ENCODE measurements at places on chromosomes 1 and 21. TPM values are rescaled to one million over a fixed set of nuclear protein-coding genes. Genes with fewer than 3 reads are reported as not detected.

GRCh38 chr1:17553975-17554700 lies 14.6 kb downstream of the ARHGEF10L start:
- H3K4me3 ChIP-seq = no peak overlapping the region
- H3K36me3 ChIP-seq = no peaks in the 10 kb centered on the region
- H3K27me3 ChIP-seq = no peaks in the 10 kb centered on the region
- no peak overlapping the region for H3K27ac ChIP-seq

CHODL gene
- polyA plus RNA-seq = not detected

DNA sequence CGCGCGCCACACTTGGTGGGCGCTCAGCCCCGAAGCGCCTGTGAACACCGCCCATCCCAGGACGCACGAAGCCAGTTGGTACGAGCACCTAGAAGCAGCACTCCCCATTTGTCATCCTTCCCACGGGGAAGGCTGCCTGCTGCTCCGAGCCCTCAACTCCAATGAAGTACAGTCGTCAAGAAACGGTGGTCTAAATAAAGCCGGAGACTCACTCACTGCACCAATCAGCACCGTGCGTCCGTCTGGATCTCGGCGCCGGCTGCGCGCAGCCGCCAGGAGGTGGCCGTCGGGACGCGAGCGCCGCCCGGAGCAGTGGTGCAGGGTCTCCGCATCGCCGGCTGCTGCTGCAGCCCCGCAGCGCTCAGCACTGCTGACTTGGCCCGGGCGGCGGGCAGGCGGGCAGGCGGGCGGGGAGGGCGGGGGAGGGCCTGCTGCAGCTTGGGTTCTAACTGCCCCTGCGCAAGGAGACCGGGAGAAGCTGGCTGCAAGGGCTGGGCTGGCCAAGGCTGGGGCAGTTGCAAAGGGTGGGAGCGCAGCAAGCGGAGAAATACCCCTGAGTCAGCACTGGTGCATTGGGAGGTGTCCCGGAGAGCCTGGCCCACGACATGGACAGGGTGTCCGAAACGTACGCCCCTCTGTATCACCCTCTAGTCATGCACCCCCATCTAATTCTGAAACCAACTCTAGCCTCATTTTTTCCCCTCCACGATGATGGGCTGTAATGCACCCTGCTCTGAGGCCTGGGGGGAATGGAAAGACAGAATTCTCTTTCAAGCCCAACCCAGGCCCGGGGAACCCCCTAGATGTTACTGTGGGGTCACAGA lies 35.8 kb upstream of the H6PD start:
- H3K27ac ChIP-seq = no peak overlapping the region
- H3K36me3 ChIP-seq = no peaks in the 10 kb centered on the region
- H3K27me3 ChIP-seq = no peaks in the 10 kb centered on the region
- no peaks in the 10 kb centered on the region for H3K4me1 ChIP-seq
- DNase-seq = no peak
- H3K4me3 ChIP-seq = no peak overlapping the region

- DNase-seq = no peak
- no peaks in the 10 kb centered on the region for H3K36me3 ChIP-seq
Measured at GRCh38 chr1:64550946-64551605, 81.1 kb downstream of the CACHD1 start.

DNA sequence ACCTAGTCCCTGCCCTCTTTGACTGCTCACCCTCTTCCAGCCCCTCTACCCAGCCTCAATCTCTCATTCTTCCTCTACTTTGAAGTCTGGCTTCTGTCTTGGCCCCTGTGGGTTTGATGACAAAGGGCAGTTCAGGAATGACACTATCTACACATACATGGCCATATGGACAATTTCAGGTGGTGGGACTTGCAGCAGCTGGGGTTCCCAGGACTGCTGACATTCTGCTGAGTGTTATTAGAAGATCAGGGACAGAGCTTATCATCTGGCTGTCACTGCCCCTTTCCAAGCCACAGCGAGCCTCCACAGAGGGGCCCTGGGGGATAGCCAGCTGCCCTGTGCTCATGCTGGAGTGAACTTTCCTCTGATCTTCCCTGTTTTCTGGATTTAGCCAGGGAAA lies 97.4 kb upstream of the IPO9 start:
- no peak for DNase-seq
- no peak overlapping the region for H3K27ac ChIP-seq
- no peaks in the 10 kb centered on the region for H3K27me3 ChIP-seq
- H3K4me3 ChIP-seq = no peak overlapping the region
- H3K4me1 ChIP-seq = no peaks in the 10 kb centered on the region

- DNase-seq = no peak
- H3K27ac ChIP-seq = no peak overlapping the region
- H3K36me3 ChIP-seq = no peaks in the 10 kb centered on the region
- peak overlapping the region; percentile 82 for H3K4me3 ChIP-seq
Measured at GRCh38 chr1:175188936-175189335, 3.6 kb downstream of the KIAA0040 start.

TMIGD3 gene
- polyA plus RNA-seq = 1.7 TPM

GRCh38 chr1:68358439-68358838 lies 91.3 kb downstream of the RPE65 start:
- DNase-seq = no peak
- no peaks in the 10 kb centered on the region for H3K27me3 ChIP-seq
- no peak overlapping the region for H3K4me3 ChIP-seq
- H3K36me3 ChIP-seq = no peaks in the 10 kb centered on the region
- H3K4me1 ChIP-seq = peaks cover 14% of the 10 kb centered on the region

GRCh38 chr1:101316256-101316655 lies 79.4 kb downstream of the S1PR1 start:
- H3K4me1 ChIP-seq = no peaks in the 10 kb centered on the region
- no peaks in the 10 kb centered on the region for H3K27me3 ChIP-seq
- H3K36me3 ChIP-seq = no peaks in the 10 kb centered on the region
- DNase-seq = no peak

DNA sequence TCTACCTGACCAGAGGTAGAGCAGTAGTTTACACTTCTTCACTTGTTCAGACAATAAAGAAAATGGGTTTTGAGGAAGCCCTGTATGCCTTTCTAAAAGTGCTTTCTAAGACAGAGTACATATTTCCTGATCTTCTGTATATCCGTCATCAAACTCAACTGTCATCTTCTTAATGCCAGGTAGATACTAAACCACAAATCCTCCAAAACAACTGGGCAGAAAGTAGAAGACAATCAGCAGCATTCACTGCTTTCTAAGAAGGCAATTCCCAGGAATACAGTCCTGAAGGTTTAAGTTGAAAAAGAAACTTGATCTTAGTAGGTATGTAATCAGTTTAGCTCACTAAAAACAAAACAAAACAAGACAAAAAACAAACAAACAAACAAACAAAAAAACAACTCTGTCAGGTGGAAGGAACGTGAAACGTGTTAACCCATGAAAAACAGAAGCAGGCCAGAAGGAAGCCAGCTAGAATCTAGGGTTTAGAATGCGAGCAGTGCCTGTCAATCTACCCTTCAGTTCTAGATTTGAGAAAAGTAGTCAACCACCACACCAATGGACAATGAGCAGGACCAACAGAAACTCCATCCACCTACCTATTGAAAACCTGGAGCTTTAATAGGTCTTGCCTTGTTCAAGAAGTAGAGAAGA lies 59.2 kb downstream of the LEPR start:
- no peak for DNase-seq
- H3K27me3 ChIP-seq = no peaks in the 10 kb centered on the region

DNA sequence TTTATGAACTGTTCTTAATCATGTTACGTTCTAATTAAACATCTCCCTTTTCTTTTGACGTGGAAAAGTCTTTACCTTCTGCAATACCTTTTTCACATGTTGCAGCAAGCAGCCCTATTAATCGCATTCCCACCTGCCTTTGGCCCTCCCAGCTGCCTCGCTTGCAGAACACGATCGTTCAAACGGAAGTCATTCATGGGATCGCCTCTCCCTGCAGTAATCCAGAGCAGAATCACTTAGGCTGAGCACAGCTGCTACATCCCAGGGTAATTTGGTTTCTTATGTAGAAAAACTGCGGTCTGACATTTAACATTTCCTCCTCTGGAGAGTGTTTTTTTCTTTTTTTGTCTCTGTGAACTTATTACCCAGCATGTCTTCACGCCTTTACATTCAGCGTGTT lies 206.3 kb downstream of the KIF26B start:
- no peak for DNase-seq
- H3K4me3 ChIP-seq = no peak overlapping the region
- no peaks in the 10 kb centered on the region for H3K36me3 ChIP-seq
- no peak overlapping the region for H3K27ac ChIP-seq
- no peaks in the 10 kb centered on the region for H3K27me3 ChIP-seq
- no peaks in the 10 kb centered on the region for H3K4me1 ChIP-seq

DNA sequence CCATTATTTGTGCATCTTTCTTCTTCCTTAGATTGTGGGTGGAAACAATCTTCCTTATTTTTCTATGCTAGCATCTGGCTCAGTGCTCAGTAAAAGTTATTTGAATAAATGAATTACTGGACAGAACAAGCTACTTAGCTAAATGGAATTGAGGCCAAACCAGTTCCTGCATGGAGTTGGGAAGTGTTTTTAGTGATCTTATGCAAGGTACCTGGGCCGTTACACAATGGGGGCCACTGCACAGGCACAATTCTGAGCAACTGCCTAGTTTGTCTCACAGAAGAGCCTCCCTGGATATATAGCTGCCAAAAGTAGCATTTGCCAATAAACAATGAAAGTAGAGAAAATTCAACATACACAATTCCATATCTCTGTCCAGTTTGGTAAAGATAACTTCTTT lies 27.0 kb upstream of the SERBP1 start:
- H3K27me3 ChIP-seq = no peaks in the 10 kb centered on the region
- H3K4me3 ChIP-seq = no peak overlapping the region
- no peak for DNase-seq

CENPF gene
- polyA plus RNA-seq = 0.15 TPM

SYNC gene
- polyA plus RNA-seq = 0.91 TPM

PLPP3 gene
- polyA plus RNA-seq = 13.7 TPM

- no peaks in the 10 kb centered on the region for H3K4me1 ChIP-seq
- no peak for DNase-seq
- H3K27me3 ChIP-seq = no peaks in the 10 kb centered on the region
- no peak overlapping the region for H3K4me3 ChIP-seq
- H3K36me3 ChIP-seq = no peaks in the 10 kb centered on the region
- no peak overlapping the region for H3K27ac ChIP-seq
Measured at GRCh38 chr21:30769724-30770431, 14.7 kb upstream of the KRTAP21-1 start.

- H3K27me3 ChIP-seq = no peaks in the 10 kb centered on the region
- H3K27ac ChIP-seq = no peak overlapping the region
- DNase-seq = no peak
- no peak overlapping the region for H3K4me3 ChIP-seq
- no peaks in the 10 kb centered on the region for H3K4me1 ChIP-seq
- H3K36me3 ChIP-seq = no peaks in the 10 kb centered on the region
Measured at GRCh38 chr1:115507901-115508300, 133.9 kb upstream of the VANGL1 start.

- H3K36me3 ChIP-seq = no peaks in the 10 kb centered on the region
- H3K27ac ChIP-seq = no peak overlapping the region
- peak; percentile 8 for DNase-seq
- no peaks in the 10 kb centered on the region for H3K4me1 ChIP-seq
- no peaks in the 10 kb centered on the region for H3K27me3 ChIP-seq
- no peak overlapping the region for H3K4me3 ChIP-seq
Measured at GRCh38 chr21:45257673-45258341, 29.9 kb downstream of the POFUT2 start.

DNA sequence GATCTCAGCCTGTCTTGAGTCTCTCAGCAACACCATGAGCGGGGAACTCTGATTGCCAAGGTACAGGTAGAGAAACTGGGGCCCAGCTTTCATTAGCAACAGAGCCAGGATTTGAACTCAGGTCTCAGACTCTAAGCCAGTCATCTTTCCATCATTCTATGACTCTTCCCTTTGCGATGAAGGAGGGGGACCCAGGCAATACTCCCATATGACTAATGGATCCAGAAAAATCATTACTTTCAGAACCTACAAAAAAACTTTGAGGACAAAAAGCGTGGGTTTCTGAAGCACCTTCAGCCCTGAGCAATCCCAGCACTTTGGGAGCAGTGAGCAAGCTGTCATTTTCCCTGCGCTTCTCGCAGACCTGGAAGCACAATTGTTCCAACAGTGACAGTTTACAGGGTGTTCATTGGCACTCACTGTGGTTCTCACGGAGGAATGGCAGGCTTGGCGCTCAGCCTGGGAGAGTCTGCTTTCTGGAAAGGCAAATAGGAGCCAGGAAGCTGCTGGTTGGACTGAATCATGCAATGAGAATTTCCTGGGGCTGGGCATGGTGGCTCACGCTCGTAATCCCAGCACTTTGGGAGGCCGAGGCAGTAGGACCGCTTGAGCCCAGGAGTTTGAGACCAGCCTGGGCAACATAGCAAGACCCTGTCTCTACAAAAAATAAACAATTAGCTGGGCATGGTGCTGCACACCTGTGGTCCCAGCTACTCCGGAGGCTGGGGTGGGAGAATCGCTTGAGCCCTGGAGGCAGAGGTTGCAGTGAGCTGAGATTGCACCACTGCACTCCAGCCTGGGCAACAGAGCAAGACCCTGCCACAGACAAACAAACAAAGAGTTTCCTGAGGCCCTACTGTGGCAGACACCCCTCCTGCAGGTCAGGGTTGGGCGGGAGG lies 40.1 kb downstream of the SLC2A7 start:
- H3K36me3 ChIP-seq = no peaks in the 10 kb centered on the region
- no peak overlapping the region for H3K4me3 ChIP-seq
- DNase-seq = peak; percentile 79
- H3K4me1 ChIP-seq = peaks cover 3% of the 10 kb centered on the region
- peak overlapping the region; percentile 46 for H3K27ac ChIP-seq

GRCh38 chr1:210076620-210077019 lies 138.6 kb downstream of the SYT14 start:
- no peaks in the 10 kb centered on the region for H3K27me3 ChIP-seq
- no peak overlapping the region for H3K4me3 ChIP-seq
- DNase-seq = no peak
- H3K27ac ChIP-seq = no peak overlapping the region
- peaks cover 2% of the 10 kb centered on the region for H3K4me1 ChIP-seq

DNA sequence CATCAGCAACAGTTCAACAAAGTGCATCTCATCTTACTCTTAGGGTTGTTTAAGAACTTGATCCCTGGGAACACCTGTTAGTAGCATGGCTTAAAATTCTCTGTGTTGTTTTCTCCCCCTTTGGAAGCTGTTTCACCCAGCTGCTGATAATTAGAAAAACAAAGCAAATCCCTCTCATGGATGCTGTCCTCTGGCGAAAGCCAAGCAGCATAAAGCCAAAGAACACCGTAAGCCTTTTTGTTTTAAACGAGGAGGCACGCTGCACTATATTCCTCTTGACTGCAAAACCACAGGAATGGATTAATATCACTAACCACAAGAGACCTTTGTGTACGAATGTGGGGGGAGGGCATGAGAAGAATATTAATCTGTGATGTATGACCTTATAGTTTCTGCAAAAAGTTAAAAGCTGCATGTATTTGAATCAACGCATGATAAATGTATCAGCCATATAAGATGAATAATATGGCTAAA lies 923.2 kb downstream of the LTN1 start:
- H3K27ac ChIP-seq = no peak overlapping the region
- H3K4me1 ChIP-seq = no peaks in the 10 kb centered on the region
- H3K36me3 ChIP-seq = no peaks in the 10 kb centered on the region
- DNase-seq = no peak

- H3K27me3 ChIP-seq = no peaks in the 10 kb centered on the region
- H3K4me3 ChIP-seq = no peak overlapping the region
- H3K36me3 ChIP-seq = no peaks in the 10 kb centered on the region
- no peaks in the 10 kb centered on the region for H3K4me1 ChIP-seq
Measured at GRCh38 chr1:69305621-69306020, 262.1 kb upstream of the LRRC7 start.

GRCh38 chr21:45699251-45699942 lies 55.9 kb downstream of the PCBP3 start:
- no peaks in the 10 kb centered on the region for H3K36me3 ChIP-seq
- no peak overlapping the region for H3K4me3 ChIP-seq
- no peak for DNase-seq
- no peaks in the 10 kb centered on the region for H3K4me1 ChIP-seq
- H3K27me3 ChIP-seq = no peaks in the 10 kb centered on the region
- H3K27ac ChIP-seq = no peak overlapping the region
